ENCODE measurements at places on chromosomes 1 and 21.

DNA sequence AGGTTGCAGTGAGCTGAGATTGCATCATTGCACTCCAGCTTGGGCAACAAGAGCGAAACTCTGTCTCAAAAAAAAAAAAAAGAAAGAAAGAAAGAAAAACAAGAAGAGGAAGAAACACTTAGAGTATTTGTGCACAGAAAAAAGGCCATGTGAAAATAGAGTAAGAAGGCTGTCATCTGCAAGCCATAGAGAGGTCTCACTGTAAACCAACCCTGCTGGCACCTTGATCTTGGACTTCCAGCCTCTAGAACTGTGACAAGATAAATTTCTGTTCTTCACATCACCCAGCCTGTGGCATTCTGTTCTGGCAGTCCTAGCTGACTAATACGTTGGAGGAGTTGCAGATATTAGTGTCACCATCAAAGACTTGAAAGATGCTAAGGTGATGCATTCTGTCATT lies 12.1 kb upstream of the ZDHHC18 start:
- no peak for DNase-seq

- DNase-seq, result no peak
Measured at GRCh38 chr1:98437011-98437410, 224.5 kb upstream of the SNX7 start.

DNA sequence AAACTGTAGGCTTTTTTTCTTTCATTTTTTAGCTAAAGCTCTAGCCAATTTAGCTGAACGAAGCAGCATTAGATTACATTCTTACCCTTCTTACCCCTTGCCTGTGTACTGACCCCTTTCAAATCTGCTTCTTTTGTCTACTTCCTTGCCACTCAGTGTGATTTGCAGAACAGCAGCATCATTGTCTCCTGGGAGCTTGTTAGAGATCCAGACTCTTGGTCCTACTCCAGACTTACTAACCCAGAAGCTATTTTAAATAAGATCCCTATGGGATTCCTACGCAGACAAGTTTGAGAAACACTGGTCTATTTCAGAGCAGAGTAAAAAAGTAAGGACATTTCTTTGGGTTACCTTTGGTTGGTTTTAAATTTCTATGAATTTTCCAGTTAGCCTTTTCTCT lies 13.8 kb downstream of the LRRC39 start:
- no peak for DNase-seq

- no peak for DNase-seq
Measured at GRCh38 chr1:149846042-149846441, 53.3 kb upstream of the BOLA1 start.

DNA sequence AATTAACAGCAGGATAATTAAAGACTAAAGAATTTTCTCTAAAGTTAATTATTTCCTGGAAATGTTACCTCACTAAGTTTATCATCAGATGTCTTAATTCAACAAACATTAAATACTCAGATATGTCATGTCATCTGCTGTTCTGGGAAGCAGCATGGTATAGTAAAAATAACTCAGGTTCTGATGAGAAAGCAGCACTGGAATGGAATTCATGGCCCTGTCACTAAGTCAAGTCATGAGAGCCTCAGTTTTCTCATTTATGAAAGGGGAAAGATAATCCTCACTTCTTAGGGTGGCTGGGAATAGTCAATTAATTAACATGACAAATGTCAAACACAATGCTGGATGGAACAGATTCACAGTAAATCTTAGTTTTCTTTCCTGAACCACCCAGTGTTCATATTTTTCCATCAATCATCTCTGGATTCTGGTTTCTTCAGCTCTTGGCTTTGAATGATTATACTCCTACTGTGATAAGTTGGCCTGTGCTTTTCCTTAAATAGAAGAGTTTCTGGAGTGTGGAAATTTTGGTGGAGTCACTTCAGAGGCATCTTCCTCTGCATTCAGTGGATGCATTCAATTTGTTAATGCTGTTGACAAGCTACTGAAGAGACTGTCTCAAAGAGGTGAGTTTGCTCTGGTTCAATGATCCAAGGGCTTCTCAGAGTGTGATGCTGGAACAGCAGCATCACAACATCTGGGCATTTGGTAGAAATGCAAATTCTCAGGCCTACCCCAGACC lies 319.4 kb downstream of the KCNH1 start:
- DNase-seq, result no peak

GRCh38 chr1:182275271-182275670 lies 116.3 kb downstream of the GLUL start:
- no peak for DNase-seq

- DNase-seq, result no peak
Measured at GRCh38 chr1:30507016-30507312, 216.4 kb downstream of the MATN1 start.

DNA sequence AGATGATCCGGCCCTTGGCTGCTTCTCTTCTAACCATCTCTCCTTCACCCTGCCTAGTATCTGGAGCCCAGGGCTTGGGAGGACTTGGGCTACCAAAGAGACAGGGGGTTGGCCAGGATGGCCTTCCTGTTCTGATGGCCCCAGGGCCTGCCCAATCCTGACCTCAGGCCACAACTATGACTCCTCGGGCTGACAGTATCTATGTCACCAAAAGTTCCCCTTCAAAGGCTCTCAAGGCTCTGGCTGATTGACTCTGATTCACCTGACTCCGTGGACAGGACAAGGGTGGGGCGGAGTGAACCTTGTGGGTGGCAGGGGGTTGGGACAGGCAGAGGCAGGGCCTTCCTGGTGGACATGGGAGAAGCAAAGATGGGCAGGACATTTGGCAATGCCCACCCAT lies 12.7 kb downstream of the MEF2D start:
- DNase-seq, result peak; percentile 28

- DNase-seq, result no peak
Measured at GRCh38 chr1:96445302-96445701, 276.3 kb upstream of the PTBP2 start.

- no peak for DNase-seq
Measured at GRCh38 chr1:190963321-190963720, 485.7 kb upstream of the BRINP3 start.

DNA sequence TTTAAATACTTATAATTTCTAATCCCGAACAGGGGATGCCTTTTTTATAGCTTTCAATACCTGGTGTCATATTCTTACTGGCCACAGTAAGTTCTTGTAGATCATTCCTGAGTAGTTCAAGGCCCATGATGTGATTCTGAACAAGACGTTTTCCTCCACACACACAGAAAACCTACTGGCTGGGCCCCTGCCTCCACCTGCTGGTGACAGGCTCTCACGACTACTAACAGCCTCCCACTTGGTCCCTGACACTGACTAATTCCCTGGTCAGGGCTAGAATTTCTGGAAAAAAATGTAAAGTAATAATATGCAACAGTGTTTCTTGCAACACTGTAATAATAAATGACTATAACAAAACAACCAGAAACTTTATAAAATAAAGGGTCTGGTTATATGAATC lies 50.4 kb upstream of the RIPK4 start:
- DNase-seq, result peak; percentile 18

DNA sequence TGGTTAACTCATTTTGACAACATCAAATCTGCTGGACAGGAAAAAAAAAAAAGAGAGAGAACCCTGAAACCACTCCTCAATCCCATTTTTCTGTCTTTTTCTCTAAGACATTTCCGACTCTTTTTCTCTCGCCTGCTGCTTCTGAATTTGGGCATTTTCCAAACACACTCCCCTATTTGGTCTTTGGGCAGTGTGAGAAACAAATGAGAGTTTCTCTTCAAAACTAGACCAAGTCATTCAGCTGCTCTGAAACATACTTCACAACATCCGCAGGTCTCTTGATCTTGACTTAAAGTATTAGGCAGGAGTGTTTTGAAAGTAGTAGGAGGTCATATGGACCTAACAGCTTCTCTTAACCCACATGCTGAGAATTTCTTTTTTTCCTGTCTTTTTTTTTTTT lies 364.8 kb upstream of the ESRRG start:
- DNase-seq, result no peak

- no peak for DNase-seq
Measured at GRCh38 chr1:230230948-230231773, 164.1 kb downstream of the GALNT2 start.

GRCh38 chr1:29649189-29650040 lies 413.1 kb downstream of the PTPRU start:
- no peak for DNase-seq

- peak; percentile 11 for DNase-seq
Measured at GRCh38 chr1:152398812-152399698, 15.0 kb downstream of the CRNN start.

DNA sequence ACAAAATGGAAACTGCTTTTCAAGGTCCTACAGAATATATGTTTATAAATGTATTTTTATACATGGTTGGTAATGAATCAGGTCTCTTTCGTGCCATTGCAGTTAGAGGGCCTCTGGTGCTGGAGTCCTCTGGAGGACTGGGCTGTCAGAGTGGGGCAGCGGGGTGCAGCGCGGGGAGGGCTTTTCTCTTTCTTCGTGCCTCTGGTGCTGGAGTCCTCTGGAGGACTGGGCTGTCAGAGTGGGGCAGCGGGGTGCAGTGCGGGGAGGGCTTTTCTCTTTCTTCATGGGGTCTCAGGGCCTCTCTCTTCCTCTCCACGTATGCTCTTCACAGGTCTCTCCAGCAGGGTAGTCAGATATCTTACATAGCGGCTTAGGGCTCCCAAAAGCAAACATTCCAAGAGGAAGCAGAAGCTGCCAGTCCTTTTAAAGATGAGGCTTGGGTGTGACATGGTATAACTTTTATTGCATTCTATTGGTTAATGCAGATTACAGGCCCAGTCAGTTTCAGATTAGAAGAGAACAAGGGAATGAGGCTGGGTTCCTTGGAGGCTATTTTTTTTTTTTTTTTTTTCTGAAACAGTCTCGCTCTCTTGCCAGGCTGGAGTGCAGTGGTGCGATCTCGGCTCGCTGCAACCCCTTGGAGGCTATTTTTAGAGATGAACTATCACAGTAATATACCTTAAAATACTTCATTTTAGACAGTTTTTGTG lies 13.1 kb downstream of the SDCCAG8 start:
- DNase-seq, result no peak

DNA sequence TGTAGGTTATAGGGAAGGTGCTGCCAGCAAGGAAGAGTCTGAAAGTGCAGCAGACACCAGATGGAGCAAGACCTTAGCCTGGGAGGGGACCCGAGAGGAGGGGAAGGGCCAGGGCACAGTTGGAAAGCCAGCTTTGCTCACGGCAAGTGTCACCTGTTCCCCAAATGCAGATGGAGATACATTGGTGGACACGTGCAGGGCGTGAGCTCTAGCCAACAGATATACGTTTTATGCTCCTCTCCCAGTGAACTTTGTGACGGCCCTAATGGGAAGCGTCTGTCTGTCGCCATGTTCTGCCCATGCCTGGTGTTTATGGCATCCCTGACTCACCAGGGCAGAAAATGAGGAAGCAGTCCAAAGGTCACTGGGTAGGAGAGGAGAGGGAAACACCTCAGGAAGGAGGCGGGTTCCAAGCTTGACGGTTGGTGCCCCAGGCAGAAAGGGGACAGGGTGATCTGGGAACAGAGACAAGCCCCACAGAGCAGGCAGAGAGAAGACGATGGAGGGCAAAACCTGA lies 7.6 kb downstream of the GPA33 start:
- DNase-seq, result no peak

GRCh38 chr1:117147856-117148588 lies 26.5 kb upstream of the TRIM45 start:
- DNase-seq, result no peak

- no peak for DNase-seq
Measured at GRCh38 chr1:76857973-76858372, 9.3 kb upstream of the ST6GALNAC5 start.

DNA sequence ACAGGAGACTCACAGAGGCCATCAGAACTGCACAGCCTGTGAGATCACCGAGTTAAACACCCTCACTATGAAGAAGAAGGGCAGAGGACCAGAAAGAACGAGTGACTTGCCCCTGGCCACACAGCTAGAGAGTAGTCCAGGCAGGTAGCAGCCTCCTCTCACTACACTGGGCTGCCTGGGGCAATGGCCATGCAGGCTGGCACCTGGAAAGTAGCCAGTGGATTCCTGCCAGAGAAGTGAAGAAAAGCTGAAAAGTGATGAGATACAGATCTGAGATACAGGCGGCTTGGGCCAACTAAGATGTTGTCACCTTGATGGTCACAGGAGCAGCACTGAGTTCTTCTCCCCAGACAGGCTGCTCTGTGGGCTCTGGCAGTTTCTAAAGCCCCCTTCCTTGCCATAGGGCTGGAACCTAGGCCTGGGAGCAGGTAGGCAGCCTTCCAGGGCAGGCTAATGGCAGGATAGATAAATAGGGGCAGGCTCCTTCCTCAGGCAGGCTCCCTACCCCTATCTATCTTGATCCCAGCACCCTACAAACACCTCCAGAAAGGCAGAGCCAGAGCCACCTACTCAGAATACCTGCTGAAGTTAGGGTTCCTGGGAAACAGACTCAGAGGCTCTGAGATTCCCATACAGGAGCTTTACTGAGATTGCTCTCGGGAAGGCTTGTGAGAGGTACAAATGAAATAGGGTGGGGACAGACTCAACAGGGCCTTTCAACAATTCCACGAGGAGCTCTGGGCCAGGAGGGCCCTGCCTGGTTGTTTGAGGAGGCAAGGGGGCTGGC lies 106.3 kb downstream of the BEND5 start:
- DNase-seq, result no peak

- DNase-seq, result no peak
Measured at GRCh38 chr1:211623515-211623914, 44.6 kb upstream of the SLC30A1 start.

DNA sequence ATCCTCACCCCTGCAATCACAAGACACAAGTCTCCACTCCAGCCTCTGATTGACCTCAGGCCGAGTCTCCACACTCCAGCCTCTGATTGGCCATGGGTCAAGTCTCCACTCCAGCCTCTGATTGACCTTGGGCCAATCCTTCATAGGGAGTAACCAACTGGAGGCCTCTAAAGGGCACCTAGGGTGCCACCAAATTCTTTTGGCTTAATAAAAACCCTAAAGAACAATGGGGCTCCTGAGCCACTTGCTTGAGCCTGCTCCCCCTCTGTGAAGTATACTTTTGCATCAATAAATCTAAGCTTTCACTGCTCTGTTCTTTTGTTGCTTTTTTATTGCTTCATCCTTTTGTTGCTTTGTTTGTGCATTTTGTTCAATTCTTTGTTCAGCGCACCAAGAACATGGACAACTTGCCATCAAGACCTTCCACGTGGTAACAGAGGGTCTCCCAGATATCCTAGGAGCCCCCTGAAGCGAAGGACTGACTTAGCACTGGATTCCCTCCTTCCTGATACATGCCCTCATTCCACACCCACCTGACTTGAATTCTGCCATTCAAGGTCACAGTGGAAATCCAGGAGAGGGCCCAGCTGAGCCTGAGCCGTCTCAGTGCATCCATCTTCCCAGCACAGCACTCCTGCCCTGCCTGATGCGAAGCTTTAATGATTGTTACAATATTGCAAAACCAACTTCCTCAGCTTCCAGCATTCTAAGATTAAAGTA lies 152.9 kb downstream of the NPHP4 start:
- no peak for DNase-seq

DNA sequence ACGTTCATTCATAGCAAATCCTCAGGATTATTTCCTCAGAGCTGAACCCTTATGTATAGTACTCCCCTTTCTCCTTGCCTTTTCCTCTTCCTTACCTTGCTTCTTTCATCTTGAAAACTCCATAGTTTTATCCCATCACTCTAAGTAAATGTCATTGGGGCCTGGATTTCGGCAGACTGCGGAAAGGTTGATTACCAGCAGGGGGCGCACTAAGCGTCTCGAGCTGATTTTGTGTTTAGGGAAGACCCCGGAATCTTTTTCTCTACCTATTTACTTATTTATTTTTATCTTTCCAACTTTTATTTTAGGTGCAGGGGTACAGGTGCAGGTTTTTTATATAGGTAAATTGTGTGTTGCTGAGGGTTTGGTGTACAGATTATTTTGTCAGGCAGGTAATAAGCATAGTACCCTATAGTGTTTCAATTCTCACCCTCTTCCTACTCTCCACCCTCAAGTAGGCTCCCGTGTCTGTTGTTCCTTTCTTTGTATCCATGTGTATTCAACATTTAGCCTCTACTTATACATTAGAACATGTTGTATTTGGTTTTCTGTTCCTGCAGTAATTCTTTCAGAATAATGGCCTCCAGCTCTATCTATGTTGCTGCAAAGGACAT lies 11.4 kb upstream of the MTARC1 start:
- peak; percentile 35 for DNase-seq

All from activated naive CD4-positive, alpha-beta T cell treated with Interleukin-2 at 50 U/mL for 16 hours (primary cell).